Stimulated activated CD8-positive, alpha-beta memory T cell treated with anti-CD3 and anti-CD28 coated beads, Interleukin-4, amount 100 ng/mL, for 4 hours (primary cell): ENCODE measurements at places on chromosomes 4 and X.

DNA sequence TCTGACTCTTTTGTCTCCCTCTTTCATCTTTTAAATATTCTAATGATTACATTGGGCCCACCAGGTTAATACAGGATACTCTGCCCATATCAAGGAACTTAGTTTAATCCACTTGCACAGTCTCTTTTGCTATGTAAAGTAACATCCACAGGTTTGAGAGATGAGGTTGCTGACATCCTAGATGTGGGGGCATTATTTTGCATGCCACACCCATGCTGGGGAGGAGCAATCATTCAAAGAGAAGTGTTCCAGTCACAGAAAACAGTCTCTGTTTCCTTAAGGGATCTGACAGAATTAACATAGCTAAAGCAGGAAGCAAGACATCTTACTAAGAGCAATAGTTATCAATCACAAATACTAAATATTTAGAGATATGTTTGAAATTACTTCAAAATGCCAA lies 11.5 kb upstream of the TRAM1L1 start:
- DNase-seq = no peak

DNA sequence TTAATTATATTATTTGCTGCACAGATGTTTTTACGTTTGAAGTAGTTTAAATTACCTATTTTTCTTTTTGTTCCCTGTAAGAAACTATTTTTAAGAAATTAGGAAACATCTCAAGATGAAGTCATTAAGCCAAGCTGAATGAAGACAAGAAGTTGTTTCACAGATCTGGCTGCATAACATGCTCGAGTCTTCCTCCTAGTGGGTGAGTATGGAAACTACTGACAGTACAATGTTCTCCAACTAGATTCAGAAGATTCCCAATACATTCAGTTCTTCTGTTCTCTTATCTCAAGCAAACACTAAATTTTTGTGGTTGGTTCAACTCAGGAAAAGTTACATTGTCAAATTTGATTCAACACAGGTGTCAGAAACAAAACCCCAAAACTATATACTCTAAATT lies 256.8 kb upstream of the VCX start:
- no peak for DNase-seq

GRCh38 chr4:79661196-79661595 lies 253.2 kb upstream of the GK2 start:
- DNase-seq = no peak

- DNase-seq = no peak
Observed at GRCh38 chr4:164021947-164022346, 527.5 kb downstream of the TMA16 start.

DNA sequence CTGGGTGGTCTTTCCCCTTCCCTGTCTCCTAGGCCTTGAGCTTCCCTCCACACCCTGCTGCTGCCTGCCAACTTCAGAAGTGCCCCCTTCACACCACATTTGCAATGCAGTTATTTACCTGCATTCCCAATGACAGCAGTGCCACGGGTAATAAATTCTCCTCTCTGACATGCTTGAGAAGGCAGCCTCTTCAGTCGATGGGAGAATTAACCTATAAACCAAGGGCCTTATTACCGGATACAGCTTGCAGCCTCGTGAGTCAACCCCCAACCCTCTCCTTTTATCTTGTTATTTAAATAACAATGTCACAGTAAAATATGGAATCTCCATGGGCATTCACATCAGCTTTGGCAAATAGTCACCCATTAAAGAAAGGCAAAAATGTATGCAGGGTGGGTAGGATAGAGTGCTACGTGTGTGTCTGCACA lies 34.7 kb upstream of the LGI2 start:
- DNase-seq = no peak

- DNase-seq = no peak
Observed at GRCh38 chr4:1879485-1879884, 8.3 kb downstream of the NSD2 start.

- no peak for DNase-seq
Observed at GRCh38 chr4:184536881-184537248, 62.5 kb upstream of the IRF2 start.

- no peak for DNase-seq
Observed at GRCh38 chr4:85302756-85303155, 172.2 kb upstream of the ARHGAP24 start.

DNA sequence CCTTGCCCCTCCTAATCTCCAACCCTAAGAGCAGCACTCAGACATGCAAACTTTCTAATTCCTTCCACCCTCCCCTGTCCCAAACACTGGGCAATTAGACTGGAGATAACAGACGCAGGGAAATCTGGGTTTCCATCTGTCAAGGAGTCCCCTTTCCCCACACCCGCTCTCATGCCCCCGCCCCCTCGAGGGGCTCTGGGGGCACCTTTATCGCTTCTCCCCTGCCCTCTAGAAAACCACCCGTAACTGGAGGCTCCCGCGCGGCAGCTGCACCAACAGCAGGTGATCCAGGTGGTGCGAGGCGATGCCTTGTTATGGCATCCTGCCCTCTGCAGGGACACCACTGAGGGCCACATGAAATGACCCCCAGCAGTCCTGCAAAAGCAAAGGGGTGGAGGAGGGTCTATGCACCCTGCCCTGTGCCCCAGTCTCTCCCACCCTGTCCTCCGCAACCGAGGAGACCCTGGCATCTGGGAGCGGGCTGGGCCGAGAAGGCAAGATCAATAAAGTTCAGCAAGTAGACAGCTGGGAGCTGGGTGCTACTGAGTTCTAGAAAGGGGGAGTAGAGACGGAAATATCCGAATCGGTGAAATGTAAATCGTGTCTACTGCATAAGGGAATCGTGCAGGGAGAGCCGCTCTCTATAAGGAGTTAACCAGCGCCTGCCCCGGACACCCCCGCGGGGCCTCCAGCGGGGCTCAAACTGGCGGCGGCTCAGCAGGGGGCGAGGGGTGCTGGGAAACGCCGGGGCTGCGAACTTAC lies 1.6 kb downstream of the KCTD8 start:
- no peak for DNase-seq

- DNase-seq = no peak
Observed at GRCh38 chrX:12610079-12610478, 181.1 kb upstream of the PRPS2 start.

- DNase-seq = no peak
Observed at GRCh38 chr4:6753103-6753560, 29.4 kb upstream of the KIAA0232 start.

DNA sequence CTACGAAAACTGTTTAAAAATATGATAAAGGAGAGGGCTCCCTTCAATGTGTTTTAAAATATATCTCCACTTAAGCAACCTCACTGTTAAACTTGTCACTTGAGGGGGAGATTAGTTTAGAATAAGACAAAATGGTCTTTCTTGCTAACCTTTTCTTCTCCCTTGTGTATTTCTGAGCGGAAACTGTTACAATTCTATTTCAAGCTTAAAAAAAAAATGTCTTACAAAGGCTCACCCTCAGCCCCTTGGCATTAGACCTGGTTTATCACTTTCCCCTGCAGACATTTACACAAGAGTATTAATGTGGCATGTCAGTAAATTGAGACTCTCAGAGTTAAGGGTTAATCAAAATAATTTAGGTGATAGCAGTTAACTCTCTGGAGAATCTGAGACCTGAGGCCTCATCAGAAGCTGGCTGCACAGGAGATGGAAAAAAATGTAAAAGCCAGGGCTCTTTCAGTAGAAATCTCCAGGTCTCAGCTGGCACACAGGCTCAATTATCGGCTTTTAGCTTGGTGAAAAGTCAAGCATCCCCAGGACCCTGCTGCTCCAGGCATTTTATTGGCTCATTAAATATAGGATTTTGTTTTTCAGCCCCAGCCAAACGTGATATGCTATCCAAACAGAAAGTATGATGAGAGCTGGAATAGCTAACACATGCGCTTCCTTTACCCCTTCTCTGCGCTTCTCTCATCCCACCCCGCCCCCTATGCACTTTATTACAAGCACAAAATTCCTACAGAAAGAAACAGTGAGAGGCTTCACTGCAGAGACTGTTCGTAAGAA lies 130.5 kb downstream of the PPA2 start:
- DNase-seq = no peak

- no peak for DNase-seq
Observed at GRCh38 chr4:156547439-156547838, 424.2 kb downstream of the PDGFC start.

- no peak for DNase-seq
Observed at GRCh38 chr4:86939729-86940575, 5.1 kb downstream of the AFF1 start.

- DNase-seq = no peak
Observed at GRCh38 chrX:53324803-53325202, 43.4 kb upstream of the IQSEC2 start.

DNA sequence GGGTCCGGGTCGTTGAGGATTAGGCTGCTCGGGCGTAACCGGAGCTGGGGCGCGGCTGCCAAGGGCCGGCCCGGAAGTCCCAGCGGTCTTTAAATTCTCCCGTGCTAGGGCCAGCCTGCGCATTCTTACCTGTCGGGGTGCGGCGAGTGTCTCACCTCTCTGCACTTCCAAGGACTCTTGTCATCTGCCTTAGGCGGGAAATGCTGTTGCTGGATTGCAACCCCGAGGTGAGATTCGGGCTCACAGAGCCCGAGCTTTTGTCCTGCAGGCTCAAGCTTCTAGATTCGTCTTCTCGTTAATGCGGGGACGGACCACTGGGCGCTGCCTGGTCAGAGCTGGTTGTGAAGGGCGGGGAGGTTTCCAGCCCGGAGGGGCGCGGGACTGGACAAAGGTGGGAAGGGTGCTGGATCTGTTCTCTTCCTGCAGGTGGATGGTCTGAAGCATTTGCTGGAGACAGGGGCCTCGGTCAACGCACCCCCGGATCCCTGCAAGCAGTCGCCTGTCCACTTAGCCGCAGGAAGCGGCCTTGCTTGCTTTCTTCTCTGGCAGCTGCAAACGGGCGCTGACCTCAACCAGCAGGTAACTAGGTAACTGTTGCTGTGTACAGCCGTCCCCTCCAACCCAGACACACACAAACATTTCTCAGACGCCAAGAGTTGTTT lies at the start of gene ANKRD37:
ANKRD37 (plus strand) TSS at position 118 of the 662 bp plus-strand sequence; CDS start at position 201, 83 bp downstream.
- no peak for DNase-seq

- peak; percentile 86 for DNase-seq
Observed at GRCh38 chr4:145180298-145181090, at the start of gene OTUD4. Gene OTUD4 (minus strand): TSS chr4:145180589. CDS start chr4:145179973, 616 bp downstream.

GRCh38 chr4:115213716-115214115 lies 100.3 kb upstream of the NDST4 start:
- no peak for DNase-seq

- DNase-seq = no peak
Observed at GRCh38 chr4:69849969-69850368, 10.0 kb downstream of the SULT1E1 start.

GRCh38 chrX:9466124-9466495 lies 1.3 kb downstream of the TBL1X start:
- no peak for DNase-seq

- no peak for DNase-seq
Observed at GRCh38 chr4:45346816-45347435, 620.6 kb upstream of the GNPDA2 start.

GRCh38 chrX:154013614-154014360 lies 5.9 kb downstream of the IRAK1 start:
- peak; percentile 22 for DNase-seq

GRCh38 chrX:113594123-113594841 lies 753.7 kb upstream of the AMOT start:
- no peak for DNase-seq

- DNase-seq = no peak
Observed at GRCh38 chr4:39469429-39470077, 10.7 kb downstream of the LIAS start.

- no peak for DNase-seq
Observed at GRCh38 chr4:36716874-36717273, 435.5 kb downstream of the DTHD1 start.

DNA sequence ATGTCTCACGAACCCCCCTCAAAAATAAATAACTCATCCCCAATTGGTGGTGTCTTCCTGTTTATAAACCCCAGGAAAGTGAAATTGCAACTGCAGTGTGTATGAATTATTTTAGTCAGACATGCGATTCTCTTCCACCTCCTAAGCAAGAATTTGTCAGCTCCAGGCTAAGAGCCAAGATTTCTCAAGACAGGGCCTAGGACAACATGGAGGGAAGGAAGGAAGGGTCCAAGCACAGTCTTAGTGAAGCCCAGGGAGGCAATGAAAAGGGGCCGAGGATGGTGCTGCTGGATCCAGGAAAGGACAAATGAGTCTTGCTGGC lies 20.0 kb downstream of the SH3KBP1 start:
- DNase-seq = no peak

GRCh38 chr4:114249561-114249960 lies 270.1 kb upstream of the ARSJ start:
- DNase-seq = no peak

DNA sequence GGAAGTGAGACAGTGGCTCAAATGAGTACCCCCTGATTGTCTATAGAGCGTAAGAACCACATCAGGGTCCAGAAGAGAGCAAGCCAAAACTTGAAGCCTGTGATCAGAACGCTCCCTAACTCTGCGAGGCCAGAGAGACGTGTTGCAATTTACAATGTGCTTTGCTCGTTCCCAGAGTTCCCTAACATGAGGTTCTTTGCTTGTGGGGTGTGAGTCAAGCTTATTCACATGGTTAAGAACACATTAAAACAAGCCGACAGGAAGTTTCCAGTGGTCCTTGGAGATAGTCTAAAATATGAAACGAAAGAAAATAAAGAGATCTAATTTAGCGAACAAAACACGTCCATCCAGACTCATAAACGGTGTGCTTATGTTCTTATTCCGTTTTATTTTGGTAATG lies 702.3 kb downstream of the TRIML1 start:
- no peak for DNase-seq

- DNase-seq = no peak
Observed at GRCh38 chr4:41294445-41295062, 37.8 kb downstream of the UCHL1 start.

DNA sequence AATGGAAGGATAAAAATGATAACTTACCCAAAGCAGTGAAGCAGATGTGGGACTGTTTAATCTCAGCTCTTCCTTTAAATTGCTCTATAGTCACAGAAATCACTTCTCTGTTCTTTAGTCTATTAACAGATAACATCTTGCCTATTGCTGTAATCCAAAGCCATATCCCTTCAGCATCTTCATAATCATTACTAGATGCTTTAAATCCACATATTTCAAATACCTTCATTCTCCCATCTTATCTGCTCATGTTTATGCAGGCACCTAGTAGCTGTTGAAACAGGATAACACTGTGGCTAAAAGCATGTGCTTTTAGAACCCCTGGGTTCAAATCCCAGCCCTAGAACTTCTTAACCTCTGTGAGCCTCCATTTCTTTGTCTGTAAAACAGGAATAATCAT lies 209.9 kb downstream of the RELL1 start:
- DNase-seq = no peak

DNA sequence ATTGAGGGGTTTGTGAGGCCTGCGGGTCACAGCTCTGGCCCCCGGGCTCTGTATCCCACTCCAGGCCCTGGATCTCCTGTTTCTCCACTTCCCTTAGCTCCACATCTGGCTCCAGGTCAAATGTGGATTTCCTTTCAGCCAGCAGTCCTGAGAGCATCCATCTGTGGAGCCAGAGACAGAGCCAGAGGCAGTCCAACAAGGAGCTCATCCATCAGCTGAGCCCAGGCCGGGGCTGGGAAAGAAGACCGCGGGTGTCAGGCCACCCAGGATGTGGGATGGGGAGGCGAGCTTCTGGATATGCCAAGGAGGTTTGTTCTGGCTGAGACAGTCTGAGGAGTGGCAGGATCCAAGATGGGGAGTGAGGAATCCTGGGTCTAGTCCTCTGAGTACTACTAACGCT lies 91.7 kb downstream of the EFNB1 start:
- DNase-seq = no peak

- no peak for DNase-seq
Observed at GRCh38 chrX:135087867-135088266, 32.5 kb downstream of the ETDB start.

GRCh38 chrX:53715346-53715924 lies 28.9 kb upstream of the HUWE1 start:
- DNase-seq = no peak

GRCh38 chr4:121070274-121070673 lies 2.1 kb downstream of the NDNF start:
- DNase-seq = no peak

- DNase-seq = no peak
Observed at GRCh38 chr4:168585168-168586091, 88.6 kb downstream of the PALLD start.
